ENCODE measurements at places on chromosomes 16 and 17.

- peak overlapping the region; percentile 56 for H3K27ac ChIP-seq
- H3K4me1 ChIP-seq, result peaks cover 10% of the 10 kb centered on the region
- peak; percentile 88 for DNase-seq
- no peaks in the 10 kb centered on the region for H3K27me3 ChIP-seq
These were observed 29.0 kb downstream of the KATNB1 start for GRCh38 chr16:57764341-57765159.

DNA sequence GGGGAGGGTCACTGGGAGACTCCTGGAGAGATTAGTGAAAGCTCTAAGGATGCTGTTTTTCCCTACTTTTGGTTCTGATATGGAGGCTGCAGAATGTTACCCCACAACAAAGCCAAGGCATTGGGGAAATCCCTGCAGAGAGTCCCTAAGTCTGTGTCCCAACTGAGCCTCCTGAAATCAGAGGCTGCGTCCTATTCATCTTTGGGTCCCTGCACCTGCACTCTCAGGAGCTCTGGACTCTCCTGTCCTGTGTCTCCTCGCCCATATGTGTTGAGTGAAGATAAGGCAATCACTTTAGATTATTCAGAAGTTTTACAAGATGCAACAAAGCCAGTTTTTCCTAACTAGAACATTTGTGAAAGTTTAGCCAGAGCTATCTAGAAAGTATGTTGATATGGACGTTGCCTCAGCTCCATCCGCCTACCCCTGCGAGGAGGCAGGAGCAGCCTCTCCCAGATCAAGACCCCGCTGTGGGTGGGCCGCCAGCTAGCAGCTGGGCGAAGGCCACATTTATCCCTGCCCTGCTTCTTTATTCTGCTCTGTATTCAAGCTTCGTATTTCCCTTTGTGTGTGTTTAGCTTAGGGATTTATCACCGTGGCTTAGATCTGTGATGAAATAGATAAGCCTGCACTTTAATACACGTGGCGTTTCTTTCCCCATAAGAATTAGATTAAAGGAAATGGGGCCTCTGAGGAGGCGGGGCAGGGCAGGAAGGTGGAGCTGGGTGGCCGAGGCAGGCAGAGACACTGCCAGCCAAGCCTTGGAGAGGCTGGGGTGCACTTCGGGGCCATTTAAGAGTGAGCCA lies 37.4 kb downstream of the SHISA6 start:
- H3K4me1 ChIP-seq, result no peaks in the 10 kb centered on the region
- H3K27ac ChIP-seq, result no peak overlapping the region
- H3K4me3 ChIP-seq, result no peak overlapping the region
- H3K27me3 ChIP-seq, result no peaks in the 10 kb centered on the region
- peak; percentile 4 for DNase-seq

DNA sequence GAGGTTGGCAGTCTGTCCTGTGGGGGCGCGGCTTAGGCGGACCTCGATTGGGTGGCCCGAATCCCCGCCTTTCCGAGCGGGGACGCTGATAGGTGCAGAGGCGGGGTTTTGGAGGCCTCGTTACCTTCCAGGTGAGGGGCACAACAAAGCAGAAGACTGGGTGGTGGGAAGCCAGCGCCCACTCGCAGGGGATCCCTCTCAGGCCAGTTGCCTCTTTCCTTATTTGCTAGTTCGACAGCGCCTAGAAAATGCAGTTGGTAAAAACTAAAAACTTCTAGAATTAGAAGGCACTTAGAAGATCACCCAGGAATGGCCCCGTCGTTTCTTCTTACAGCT lies 730 bp downstream of the KAT7 start:
- H3K4me3 ChIP-seq, result peak overlapping the region; percentile 53
- peak overlapping the region; percentile 96 for H3K27ac ChIP-seq
- peaks cover 13% of the 10 kb centered on the region for H3K4me1 ChIP-seq
- H3K27me3 ChIP-seq, result no peaks in the 10 kb centered on the region
- DNase-seq, result no peak

GRCh38 chr16:69703638-69704037 lies 22.7 kb downstream of the NQO1 start:
- peaks cover 7% of the 10 kb centered on the region for H3K4me1 ChIP-seq
- DNase-seq, result no peak
- H3K27ac ChIP-seq, result no peak overlapping the region
- no peak overlapping the region for H3K4me3 ChIP-seq

DNA sequence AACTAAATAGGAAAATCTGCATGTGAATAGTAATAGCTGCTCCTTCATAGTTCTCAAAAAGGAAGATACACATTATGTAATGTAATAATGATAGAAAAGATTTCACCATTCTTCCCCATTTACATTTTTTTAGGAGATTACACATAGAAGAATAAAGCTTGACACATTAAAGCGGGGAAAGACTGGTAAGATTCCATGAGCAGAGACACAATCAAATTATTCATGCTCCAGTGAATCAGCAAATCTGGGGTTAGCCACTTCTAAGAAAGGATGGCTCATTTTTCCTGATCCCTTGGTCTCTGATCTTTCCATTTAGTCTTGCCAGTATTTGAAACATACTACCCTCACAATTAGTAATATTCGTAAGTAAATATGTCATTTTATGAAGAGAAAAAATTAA lies 81.9 kb downstream of the CA4 start:
- H3K36me3 ChIP-seq, result no peaks in the 10 kb centered on the region
- DNase-seq, result no peak
- no peak overlapping the region for H3K4me3 ChIP-seq
- no peaks in the 10 kb centered on the region for H3K27me3 ChIP-seq
- H3K4me1 ChIP-seq, result no peaks in the 10 kb centered on the region

- H3K4me1 ChIP-seq, result no peaks in the 10 kb centered on the region
- no peaks in the 10 kb centered on the region for H3K36me3 ChIP-seq
- H3K27ac ChIP-seq, result no peak overlapping the region
- no peak overlapping the region for H3K4me3 ChIP-seq
- DNase-seq, result no peak
- H3K27me3 ChIP-seq, result no peaks in the 10 kb centered on the region
These were observed 34.2 kb downstream of the CD300LF start for GRCh38 chr17:74678541-74678940.

DNA sequence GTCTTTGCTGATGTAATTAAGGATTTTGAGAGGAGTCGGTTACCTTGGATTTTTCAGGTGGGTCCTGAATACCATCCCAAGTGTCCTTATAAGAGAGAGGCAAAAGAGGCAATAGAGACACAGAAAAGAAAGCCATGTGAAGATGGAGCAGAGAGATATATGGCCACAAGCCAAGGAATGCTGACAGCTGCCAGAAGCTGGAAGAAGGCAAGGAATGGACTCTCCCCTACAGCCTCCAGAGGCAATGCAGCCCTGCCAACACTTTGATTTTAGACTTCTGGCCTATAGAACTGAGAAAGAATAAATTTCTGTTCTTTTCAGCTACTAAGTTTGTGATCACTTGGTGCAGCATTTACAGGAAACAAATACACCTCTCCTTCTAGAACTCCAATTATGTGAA lies 8.2 kb upstream of the RNFT1 start:
- H3K4me1 ChIP-seq, result no peaks in the 10 kb centered on the region
- no peak overlapping the region for H3K27ac ChIP-seq
- DNase-seq, result no peak
- H3K4me3 ChIP-seq, result no peak overlapping the region

DNA sequence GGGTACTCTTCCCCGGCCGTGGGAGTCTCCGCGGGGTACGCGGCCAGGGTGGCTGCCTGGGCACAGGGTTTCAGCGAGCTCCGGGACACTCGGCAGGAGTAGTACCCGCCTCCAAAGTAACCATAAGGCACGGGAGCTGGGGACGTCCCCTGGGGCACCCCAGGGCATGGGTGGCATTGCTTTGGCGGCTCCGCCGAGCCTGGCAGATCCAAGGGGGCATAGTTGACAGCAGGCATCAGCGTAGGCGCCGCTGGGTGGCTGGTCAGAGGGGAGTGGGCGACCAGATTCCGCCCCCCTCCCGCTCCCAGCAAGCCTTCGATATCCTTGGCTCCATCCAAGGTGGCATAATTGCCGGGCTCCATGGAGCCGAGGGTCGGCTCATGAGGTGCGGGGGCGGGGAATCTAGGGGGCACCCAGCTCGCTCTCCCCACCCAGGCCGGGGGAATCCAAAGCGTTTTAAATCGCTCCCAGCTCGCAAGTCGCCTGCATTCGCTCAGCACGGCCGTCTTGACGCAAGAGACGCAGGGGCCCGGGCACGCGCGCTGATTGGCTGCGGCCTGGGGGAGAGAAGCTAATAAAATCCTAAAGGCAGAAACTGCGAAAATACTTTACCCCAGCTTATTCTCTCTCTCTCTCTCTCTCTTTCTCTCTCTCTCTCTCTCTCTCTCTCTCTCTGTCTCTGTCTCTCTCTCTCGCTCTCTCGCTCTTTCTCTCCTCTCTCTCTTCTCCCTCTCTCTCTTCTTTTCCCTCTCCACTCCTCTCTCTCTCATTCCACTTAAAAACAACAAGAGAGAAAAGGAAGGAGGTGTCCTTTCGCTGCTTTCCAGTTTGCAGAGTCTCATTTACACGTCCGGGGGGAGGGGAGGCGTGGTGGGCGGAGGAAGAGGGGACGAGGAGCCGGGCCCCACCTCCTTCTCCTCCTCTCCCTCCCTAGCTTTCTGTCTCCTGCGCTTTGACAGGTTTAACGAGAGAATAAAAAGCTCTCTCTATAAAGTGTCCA lies at the start of gene HOXB13:
HOXB13 (minus strand) TSS at position 519 of the 1,000 bp plus-strand sequence; CDS start at position 362, 157 bp downstream.
- no peaks in the 10 kb centered on the region for H3K27me3 ChIP-seq
- no peaks in the 10 kb centered on the region for H3K36me3 ChIP-seq
- peak; percentile 93 for DNase-seq
- peak within 1 kb of the TSS; percentile 58 for H3K27ac ChIP-seq
- H3K4me1 ChIP-seq, result peaks cover 27% of the 10 kb centered on the region

- H3K4me1 ChIP-seq, result no peaks in the 10 kb centered on the region
- H3K27ac ChIP-seq, result no peak overlapping the region
- H3K36me3 ChIP-seq, result no peaks in the 10 kb centered on the region
- H3K27me3 ChIP-seq, result no peaks in the 10 kb centered on the region
- no peak overlapping the region for H3K4me3 ChIP-seq
These were observed 34.0 kb upstream of the CPNE2 start for GRCh38 chr16:57058291-57058861.

DNA sequence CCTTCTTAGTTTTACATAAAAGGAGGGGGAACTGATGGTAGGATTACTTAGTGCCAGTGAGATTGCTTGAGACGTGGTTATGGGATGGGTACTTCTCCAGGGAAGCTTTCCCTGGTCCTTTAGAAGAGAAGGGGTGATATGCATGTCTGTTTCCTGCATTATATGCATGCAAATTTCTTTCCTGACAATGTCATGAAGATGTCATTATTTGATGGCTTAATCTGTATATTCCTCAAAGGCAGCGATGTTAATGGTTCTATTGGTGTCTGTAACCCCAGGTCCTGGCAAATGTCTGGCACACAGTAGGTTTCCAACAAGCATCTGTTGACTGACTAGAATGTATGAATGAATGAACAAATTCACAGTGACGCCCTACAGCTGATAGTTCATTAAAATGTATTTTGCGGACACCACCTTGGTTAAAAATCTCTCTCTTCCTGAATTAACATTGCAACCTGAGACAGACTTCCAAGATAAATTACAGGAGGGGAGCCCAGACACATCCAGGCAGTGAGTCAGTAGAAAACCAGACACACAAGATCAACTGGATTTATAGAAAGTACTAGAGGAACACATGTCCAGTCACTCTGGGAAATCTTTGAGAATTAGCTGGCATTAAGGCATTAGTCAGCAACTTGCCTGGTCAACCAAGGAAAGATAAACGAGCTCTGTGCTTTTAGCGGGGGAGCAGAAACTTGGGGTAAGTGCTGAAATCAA lies 293.4 kb downstream of the XYLT1 start:
- no peaks in the 10 kb centered on the region for H3K27me3 ChIP-seq
- no peak overlapping the region for H3K4me3 ChIP-seq
- no peaks in the 10 kb centered on the region for H3K4me1 ChIP-seq
- H3K27ac ChIP-seq, result no peak overlapping the region

DNA sequence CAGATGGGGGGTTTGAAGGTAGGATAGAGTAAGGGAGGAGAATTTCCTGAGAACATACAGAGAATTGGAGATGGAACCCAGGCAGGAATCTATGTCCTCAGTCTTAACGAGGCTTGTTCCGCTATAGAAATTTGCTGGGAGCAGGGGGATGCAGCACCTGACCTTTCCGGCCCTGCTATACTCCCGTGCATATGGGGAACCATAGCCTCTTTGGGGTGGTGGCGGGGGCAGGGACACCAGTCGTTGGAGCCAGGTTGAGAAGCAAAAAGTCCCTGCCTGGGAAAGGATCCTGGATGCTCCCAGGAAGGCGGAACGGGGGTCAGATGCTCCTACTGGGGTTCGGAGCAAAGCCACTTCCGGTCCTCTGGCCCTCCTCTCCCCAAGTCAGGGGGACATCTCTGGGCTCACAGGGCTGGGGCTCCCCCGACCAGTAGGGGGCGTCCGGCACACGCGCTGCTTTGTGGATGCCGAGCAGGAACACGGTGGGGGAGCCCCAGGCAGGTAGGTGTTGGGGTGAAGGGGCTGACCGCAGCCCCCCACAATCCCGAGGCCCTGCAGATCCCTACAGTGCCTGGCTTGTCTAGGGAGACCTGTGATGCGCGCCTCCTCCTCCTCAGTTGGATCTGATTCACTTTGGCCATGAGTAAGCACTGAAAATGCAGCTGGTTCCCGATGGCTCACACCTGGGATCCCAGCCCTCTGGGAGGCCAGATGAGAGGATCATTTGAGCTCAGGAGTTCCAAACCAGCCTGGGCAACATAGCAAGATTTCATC lies 15.5 kb upstream of the TFAP4 start:
- DNase-seq, result peak; percentile 68
- H3K27me3 ChIP-seq, result no peaks in the 10 kb centered on the region
- no peaks in the 10 kb centered on the region for H3K36me3 ChIP-seq
- H3K4me1 ChIP-seq, result peaks cover 4% of the 10 kb centered on the region

DNA sequence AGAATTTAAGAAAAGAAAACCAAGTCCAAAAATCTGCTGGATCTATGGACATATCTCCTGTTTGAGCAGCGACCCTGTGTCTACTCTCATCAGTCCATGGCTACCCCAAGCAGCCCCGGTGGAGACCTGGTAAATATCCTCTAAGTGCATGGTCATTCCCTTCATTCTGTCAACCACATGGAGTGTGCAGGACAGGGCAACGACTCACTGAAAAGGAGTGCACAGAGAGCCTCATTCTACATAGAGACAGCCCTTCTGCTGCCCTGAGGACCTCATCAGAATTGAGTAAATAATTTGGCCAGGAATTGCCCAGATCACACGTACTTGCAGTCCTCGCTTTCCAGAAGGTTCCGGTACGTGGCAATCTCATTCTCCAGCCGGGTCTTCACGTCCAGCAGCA lies 3.0 kb downstream of the KRT38 start:
- H3K27me3 ChIP-seq, result no peaks in the 10 kb centered on the region
- no peaks in the 10 kb centered on the region for H3K4me1 ChIP-seq
- no peak overlapping the region for H3K4me3 ChIP-seq

DNA sequence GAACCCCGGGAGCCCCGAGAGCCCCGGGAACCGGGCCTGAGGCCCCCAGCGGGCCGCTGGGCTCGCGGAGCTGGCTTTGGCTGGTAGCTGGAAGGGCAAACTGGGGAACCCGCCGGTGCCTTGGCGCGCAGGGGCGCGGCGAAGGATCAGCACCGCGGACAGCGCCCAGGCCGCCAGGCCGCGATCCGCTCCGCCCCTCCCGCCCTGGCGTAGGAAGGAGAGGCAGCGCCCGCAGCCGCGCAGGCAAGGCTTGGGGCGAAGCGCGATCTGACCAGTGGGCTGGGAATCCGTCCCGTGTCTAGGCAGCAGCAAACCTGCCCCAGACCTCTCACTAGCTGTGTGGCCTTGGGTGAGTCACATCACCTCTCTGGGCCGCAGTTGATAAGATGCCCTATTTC lies 331 bp upstream of the CCDC92B start:
- DNase-seq, result peak; percentile 92
- H3K27me3 ChIP-seq, result no peaks in the 10 kb centered on the region
- H3K27ac ChIP-seq, result no peak overlapping the region
- no peaks in the 10 kb centered on the region for H3K36me3 ChIP-seq
- peaks cover 4% of the 10 kb centered on the region for H3K4me1 ChIP-seq
- peak overlapping the region; percentile 22 for H3K4me3 ChIP-seq

- H3K27ac ChIP-seq, result no peak overlapping the region
- no peak for DNase-seq
- no peaks in the 10 kb centered on the region for H3K36me3 ChIP-seq
These were observed 91.8 kb downstream of the FOXL1 start for GRCh38 chr16:86669937-86670749.

Measured in Caco-2 (cell line).